LoVo (cell line): ENCODE measurements at places on chromosomes 1 and 21.

- DNase-seq, result no peak
These were observed 25.0 kb downstream of the ABCA4 start for GRCh38 chr1:94095744-94096469.

DNA sequence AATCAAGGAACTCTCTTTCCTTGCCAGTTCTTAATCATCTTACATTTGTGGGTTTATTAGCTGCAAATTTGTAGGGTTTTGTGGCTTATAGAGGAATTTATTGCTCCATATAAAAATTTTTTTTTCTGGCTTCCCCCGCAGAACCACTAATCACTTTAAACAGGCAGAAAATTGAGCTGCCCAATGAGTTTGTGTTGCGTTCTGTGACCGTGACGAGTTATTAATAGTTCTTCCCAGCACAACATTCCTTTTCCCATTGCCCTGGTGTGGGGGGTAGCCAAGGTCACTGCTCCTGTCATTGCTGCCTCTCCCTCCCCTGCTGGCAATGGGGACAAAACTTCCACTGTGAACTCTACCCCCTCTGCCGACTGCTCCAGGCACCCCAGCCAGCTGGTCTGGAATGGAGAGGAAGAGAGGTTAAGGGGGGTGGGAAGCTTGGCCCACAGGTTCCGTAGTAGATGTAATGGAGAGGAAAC, 55.1 kb downstream of the UBE2T start:
- DNase-seq, result no peak

GRCh38 chr1:21192284-21192683, 15.6 kb upstream of the EIF4G3 start:
- no peak for DNase-seq

DNA sequence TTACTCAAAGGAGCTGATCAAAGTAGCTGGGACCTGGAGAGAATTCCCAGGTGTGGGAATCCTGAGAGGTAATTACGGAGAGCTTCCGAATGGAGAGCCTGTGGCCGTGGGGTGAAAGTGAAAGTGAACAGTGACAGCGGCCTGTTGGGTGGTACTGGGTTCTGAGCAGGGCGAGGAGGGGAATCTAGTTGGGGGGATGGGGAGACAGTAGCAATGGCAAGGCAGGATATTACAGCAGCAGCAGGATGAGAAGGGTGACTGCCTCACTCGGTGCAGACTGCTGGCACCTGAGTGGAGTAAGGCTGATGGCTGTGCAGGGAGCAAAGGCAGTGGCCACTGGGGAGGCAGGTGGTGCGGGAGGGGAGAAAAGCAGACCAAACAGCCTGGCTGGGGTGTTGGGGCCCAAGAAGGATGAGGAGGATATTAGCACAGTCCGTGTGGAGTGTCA, 70.3 kb upstream of the PRDX6 start:
- no peak for DNase-seq

GRCh38 chr21:31490443-31490842, 146.4 kb upstream of the TIAM1 start:
- DNase-seq, result no peak

- DNase-seq, result no peak
These were observed 1.0 kb downstream of the C1orf198 start for GRCh38 chr1:230867101-230867902.

DNA sequence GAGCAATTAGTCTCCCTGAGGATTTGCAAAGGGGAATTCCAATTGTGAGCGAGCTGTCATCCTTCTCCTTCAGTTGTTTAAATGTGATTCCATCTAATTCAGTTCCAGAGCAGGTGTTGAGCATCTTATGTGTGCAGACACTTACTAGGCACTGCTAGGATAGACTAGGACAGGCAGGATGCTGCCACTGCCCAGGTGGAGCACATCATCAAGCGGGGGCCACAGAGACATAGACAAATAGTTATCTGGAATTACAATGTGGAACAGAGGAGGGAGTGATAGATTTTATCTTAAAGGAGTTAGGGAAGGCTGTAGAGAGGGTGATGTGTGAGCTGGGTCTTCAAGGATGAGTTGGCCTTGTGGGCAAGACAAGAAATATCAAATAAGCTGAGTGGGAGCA, 55.9 kb downstream of the CDC7 start:
- no peak for DNase-seq

DNA sequence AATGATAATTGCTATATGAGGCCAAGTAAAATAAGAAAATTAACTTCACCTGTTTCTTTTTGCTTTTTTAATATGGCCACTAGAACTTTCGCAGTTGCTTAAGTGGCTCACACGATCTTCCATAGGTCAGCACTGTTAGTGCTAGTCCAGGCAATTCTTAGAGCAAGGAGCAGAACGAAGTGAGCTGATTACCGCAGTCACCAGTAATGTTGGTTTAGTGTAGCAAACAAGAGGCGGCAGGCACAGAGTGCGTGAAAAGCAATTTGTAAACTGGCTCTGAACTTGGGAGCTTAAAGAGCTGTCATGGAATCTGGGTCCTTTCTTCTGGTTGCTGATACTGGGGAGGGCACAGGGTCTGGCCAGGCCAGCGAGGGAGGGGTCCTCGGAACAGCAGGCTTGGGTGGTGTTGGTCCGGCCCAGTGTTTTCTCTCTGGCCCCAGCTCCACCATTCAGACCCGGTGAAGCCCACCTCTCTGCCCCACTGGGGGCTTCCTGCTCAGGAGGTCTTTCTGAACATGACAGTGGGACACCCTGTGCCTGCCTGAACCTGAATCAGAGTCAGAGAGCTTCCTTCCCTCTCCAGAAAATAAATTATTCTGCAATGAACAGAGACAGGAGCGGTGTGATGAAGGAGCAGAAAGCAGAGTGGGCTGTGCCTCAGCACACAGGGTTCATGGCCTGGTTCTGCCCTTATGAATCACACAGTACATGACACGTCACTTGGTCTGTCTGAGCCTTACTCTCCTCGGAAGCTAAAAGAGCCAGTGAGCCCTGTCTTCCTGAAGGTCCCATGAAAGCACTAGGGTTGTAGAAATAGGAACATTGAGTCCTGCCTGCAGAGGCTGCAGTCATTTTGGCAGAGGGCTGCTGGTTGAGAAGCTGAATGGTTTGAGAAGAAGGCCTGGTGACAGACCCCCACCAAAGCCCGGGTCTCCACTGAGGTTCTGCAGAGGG, 11.9 kb downstream of the ETS2 start:
- DNase-seq, result no peak

DNA sequence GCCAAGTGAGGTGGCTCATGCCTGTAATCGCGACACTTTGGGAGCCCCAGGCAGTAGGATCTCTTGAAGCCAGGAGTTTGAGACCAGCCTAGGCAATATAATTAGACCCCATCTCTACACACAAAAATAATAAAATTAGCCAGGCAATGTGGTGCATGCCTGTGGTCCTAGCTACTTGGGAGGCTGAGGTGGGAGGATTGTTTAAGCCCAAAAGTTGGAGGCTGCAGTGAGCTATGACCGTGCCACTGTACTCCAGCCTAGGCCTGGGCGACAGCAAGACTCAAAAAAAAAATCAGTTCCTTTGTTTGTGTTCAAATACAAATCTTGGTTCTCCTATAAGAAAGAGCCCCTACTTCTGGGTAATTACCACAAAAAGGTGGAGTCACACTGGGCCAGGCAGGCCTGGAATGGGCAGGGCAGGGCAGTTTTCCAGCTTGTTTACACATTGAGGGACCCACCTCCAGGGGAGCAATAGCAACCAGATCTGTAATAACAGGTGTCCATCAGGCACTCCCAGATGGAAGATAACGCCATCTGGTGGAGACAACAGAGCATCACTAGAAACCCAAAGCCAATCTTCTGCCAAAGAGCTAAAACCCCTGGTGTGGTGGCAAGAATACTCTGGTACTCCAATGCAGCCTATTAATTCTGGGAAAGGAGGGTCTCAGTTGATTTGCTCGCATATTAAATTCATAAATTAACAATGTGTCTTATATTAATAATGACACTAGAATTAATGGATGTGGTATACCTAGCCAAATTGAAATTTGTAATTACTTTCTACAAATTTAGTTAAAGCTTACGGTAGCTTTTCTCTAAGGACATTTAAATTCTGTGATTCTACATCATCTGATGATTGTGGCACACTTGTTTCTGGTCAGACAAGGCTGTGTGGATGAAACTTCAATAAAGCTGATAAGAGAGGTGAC, 13.2 kb downstream of the PPP1R15B start:
- DNase-seq, result peak; percentile 93

DNA sequence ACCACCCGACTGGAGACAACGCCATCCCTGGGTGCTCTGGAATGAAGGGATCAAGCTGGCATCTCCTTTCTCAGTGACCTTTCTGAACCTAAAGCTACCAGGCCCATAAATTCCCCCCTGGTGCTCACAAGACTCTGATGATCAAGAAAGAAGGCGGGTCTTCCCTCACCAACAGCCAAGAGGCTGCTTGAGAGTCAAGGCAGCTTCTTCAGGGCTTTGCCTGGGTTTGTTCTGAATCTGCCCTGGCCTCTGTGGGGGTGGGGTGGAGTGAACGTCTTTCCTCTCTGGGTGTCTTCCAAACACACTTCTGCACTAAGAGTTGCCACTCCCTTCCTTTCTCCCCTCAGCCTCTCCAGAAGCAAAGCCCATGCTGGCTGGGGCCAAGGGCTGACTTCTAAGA, 36.1 kb downstream of the CD247 start:
- DNase-seq, result no peak

DNA sequence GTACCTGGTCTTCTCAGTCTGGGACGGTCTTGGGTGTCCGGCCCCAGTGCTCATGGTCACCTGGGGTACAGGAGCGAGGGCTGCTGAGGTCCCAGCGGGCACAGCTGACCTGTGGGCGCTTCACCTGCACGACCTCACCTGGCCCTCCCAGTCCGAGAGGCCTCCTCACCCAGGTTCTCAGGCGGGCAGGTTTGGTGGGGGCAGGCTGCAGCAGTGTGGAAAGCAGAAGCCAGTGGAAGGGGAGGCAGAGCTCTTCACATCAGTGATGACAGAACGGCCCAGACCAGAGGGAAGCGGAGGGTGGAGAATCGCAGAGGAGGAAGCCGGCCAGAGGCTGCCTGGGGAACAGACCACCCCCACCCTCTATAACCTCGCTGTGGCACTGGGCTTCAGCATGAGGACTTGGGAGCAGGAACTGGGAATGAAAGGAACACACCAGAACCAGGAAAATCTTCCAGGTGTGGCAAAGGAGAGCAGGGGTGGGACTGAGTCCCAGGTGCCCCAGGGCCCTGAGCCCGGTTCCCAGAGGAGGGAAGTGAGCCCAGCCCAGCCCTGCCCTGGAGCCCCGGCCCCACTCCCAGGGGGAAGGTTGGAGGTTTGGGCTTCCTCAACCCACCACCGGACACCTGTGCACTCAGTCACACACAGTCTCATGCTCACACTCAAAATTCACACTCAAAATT, 265.2 kb upstream of the VAMP3 start:
- no peak for DNase-seq

GRCh38 chr1:111624382-111624781, 4.8 kb downstream of the RAP1A start:
- no peak for DNase-seq

DNA sequence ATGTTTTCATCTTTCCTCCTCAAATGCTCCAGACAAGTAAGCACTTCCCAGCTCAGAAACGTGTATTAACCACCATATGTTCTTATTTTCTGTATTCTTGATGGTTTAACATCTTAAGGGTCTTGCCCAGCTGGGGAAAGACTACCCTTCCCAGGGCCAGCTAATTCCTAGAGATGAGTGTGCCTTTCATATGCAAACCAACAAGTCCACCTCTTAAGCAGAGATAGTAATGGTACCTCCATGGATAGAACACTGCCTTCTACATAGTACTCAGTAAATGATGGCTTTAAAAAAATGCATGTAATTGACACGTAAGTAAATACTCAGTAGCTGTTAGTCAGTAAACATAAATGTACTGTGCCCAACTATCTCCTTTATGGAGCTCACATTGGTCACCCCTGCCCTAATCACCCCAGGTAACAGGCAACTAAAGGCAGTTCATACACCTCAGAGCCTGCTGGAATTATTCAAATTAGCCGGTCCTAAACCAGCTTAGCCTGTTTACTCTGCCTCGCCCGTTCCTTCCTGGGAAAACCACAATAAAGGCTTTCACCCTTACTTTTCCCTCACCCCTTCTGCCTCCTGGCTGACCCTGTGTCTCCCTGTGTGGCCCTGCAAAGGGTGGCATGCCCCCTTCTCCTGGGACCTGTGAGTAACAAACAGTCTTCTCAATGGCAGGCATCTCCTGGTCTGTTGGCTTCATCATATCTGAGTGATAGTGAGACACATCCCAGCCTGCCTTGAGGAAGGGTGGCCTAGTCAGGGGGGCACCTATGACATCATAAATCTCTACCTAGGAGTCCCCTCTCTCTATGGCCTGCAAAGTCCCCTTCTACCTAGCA, 40.1 kb upstream of the KLHDC7A start:
- peak; percentile 1 for DNase-seq

- peak; percentile 96 for DNase-seq
These were observed 37.6 kb downstream of the GALNT2 start for GRCh38 chr1:230104395-230105244.

DNA sequence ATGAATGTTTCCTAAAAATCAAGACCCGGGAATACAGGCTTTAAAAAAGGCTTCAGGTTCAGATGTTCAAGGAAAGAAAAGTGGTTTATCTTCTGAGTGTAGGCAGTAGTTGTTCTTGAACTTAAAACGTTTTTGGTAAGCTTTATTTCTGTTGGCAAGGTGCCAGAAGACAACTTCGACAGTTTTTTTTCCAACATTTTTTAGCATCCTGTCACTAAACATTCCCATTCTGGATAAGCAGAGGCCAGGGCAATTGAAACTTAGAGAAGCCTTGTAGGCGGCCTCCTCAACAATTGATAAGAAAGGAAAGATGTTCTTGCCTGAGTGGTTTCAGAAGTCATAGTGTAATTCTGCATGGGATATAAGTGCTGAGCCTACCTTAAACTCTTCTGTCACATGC, 66.7 kb downstream of the PATJ start:
- no peak for DNase-seq

DNA sequence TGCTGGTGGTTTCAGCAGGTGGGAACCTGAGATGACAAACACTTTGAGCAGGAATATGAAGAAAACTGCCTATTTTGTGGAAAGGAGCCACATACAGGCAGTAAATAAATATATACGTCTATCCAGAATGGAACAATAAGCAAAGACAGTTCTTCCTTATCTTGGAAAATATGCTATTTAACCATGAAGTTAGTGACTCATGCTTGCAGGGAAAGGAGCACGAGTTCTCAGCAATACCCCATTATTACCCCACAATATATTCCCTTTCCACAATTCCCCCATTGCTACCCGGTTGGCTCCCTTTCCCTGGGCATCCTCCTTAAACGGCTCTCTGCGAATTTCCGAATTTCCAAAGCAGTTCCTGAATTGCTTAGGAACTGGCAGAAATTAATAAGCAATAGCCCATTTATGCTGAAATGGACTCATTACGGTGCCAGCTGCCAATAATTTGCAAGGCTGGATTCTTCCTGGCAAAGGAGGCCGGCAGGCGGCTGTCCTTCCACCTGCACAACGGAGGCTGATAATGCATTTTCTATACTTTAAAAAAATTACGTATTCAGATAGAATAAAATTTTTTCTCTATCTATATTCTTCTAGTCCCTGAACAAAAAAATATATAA, 65.4 kb downstream of the TIAM1 start:
- DNase-seq, result no peak

DNA sequence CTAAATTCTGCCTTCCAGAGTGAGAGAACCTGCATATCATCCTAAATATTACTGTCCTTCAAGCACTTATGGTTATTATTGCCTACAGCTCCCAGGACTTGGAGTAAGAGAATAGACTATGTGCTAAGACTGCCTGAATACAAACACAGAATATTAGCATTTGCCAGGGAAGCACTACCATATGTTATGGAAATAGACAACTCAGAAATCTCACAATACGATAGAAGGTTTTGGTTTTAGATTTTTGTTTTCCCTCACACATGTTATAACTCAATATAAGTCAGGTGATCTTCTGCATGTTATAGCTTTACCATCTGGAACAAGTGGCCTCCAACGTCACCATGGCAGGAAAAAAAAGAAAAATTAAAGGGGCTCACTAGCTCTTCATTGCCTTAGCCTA, 413.9 kb downstream of the LRRIQ3 start:
- DNase-seq, result no peak
